ENCODE measurements at places on chromosomes 12 and 14.
A peak's percentile ranks its signal among the peaks of the same experiment; 100 is the strongest.

- no peak for DNase-seq
Observed at GRCh38 chr14:74503291-74503937, 9.8 kb downstream of the ISCA2 start.

DNA sequence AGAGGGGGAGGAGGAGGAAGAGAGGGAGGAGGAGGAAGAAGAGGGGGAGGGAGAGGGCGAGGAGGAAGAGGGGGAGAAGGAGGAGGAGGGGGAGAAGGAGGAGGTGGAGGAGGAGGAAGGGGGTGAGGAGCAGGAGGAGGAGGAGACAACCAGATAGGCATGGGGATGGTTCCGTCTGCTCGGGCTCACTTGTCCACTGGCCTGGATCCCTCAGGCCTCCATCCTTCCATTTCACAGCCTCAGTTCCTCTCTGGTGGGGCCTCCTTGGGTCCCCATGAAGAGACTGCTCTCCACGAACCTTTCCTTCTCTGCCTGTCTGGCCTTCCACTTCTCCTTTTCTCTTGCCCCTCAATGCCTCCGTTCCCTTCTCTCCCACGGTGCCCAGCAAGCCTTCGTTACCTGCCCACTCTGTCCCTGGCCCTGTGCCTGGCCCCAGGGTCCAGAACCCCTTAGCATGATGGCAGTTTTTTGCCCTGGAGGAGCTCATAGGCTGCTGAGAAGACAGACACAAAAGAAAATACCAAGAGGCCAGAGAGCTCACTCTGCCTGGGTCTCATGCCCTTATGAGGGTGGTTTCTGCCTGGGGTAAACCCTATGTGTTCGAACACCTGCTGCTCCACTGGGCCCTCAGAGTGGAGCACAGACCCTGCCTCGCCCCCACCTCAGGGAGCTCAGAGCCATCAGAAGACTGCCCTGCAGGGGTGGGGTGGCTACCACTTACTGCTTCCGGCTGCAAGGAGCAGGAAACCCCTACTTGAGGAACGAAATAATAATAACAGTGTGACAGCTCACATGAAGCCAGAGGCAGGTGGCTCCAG is 11.7 kb upstream of the CACNA2D4 start:
- no peak for DNase-seq

- DNase-seq, result peak; percentile 16
Observed at GRCh38 chr14:63413009-63413408, 94.3 kb upstream of the GPHB5 start.

DNA sequence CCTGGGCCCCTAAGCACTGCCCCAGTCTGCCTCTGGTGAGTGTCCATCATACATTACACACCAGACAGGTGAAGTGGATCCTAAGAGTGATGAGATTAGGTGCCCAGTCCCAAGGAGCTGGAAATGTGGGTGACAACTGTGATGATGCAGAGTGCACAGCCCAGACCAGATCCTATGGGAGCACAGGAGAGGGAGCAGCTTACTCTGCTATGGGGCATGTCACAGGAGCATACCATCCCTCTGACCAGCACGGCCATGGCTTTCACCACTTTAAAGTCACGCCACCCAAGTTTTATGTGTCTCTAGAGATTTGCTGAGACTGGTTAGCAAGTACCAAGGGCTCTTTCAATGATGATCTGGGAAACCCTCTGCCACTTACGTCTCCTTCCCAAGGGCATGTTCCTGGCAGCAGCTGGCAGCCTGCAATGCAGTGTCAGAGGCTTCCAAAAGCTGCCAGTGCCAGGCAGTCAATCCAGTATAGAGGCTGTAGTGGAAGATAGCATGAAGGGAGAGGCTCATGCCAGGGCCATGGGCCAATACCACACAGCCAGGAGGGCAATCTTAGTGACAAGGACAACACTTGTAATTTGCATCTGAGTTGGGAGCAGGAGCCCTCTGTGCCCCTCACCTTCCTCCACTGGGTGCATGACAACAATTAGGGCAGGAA is 40.2 kb downstream of the STAB2 start:
- DNase-seq, result peak; percentile 20

DNA sequence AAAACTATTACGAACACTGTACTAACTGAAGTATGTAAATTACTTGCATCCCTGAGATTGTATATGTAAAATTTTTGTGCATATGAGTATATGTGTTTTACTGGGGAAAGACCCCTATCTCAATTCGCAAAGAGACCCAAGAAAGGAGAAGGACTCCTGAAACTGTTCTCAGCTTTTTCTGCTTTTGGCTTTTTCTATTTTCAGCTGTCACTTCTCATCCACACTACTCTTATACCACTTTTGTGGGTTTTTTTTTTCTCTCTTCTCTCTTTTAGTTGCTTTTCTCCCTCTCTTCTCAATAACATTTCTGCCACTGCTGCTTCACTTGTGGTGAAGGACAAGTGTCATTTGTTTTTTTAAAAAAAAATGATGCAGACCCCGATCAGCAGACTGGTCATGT is 39.8 kb downstream of the NIN start:
- DNase-seq, result no peak

GRCh38 chr14:23763394-23763793 is 127.2 kb downstream of the DHRS2 start:
- DNase-seq, result no peak

DNA sequence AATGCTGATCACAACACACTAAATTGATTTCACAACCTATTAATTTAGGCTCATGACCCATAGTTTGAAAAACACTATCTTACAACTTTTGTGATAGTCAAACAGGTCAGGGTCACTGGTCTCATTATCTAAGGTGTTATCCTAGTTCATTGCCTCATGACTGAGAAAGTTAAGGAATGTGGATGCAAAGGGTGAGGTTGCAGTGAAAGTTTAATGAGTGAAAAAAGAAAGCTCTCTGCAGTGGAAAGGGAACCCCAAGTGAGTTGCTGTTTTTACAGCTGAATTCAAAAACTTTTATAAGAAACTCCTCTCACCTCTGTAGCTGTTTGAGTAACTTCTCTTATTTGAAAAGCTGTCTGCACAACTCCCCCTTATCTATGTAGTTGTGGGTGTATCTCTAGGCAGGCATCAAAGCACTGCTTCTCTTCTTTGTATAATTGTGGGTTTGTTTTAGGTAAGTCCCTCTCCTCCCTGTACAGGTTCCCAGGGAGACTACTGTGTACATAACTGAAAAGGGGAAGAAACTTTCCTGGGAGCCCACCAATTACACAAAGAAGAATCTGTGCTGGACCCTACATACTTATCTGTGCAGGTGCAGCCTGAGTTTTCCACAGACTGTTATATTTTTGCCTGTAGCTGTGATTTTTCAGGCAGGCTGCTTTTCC is 18.9 kb downstream of the DNAL1 start:
- DNase-seq, result no peak

Data from GM23248 (cell line).